Stimulated activated CD4-positive, alpha-beta T cell treated with anti-CD3 and anti-CD28 coated beads, TNF-alpha, amount 100 ng/mL, for 24 hours (primary cell): ENCODE measurements at places on chromosomes 13 and 19.
A peak's percentile ranks its signal among the peaks of the same experiment; 100 is the strongest.

DNA sequence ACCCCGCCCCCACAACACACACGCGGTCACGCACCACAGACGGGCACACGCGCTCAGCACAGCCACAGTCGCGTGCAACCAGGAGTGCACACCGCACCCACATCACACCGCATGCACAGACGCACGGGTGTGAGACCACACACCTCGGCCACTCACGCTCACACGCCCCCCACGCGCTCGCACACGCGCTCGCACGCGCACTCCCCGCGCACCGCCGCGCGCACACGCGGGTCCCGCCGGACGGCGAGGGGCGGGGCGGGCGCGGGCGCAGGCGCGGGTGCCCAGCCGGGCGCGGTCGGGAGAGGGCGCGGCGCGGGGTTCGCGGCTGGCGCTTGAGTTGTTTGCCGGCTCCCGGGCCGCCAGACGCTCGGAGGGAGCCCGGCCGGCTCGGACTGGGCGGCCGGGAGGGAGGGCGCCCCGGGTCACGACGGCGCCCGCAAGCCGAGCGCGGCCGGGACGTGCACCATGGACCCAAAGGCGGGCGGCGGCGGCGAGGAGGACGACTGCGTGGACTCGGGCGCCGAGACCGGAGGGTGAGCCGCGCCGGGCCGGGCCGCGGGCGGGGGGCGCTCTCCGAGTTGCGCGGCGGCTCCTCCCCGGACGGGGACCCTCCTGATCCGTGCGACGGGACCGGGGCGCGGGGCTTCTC is at the start of gene FAM124A:
Gene FAM124A (plus strand): TSS at position 362 of the 649 bp plus-strand sequence. CDS start 104 bp downstream, at position 466.
- DNase-seq: peak; percentile 15

DNA sequence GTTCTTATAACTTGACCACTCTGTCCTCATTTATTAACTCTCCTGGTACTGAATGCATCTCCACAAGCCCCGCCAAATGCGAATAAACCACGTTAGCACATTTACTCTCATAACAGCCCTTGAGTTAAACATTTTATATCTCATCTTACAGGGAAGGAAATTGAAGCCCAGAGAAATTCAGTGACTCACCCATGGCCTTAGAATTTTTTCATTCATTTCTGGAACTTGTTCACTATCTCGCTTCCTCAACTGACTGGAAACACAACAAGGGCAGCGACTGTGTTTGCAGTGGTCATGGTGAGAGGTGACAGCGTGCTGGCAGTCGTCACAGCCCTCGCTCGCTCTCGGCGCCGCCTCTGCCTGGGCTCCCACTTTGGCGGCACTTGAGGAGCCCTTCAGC is 39.5 kb downstream of the SERP2 start:
- DNase-seq: no peak

DNA sequence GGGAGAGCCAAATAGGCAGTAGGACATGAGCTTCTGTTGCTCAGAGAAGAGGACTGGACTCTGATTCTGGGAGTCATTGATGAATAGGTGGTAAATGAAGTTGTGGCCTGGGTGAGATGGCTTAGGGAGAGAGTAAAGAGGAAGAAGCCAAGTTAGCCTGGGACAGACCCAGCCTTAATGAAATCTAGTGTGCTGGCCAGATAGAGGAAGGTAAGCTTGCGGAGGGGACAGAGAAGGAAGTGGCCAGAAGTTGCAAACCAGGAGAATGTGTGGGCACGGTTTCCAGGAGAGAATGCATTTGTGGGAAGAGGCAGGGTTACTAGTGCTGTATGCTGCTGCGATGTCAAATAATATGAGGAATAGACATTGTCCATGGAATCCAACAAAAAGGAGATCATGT is 83.3 kb upstream of the OLFM4 start:
- DNase-seq: no peak

DNA sequence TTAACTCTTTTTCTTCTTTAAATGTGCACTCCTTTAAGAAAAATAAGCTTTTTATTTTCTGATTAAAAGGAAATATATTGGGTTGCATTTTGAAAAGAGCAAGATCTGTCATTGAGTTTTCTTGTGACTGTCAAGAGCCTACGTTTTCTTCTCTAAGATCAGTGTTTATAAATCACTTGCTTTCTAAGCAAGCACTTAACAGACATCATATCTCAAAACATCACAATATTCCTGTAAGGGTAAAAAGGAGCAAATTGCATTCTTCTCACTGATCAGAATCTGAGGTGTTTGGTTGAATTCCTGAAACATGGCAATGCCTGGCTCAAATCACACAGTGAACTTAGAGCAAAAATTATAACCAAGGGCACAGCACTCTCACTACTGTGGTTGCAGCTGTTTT is 231.3 kb downstream of the PCDH17 start:
- DNase-seq: no peak

- DNase-seq: no peak
Measured at GRCh38 chr13:44125943-44126469, 246.3 kb downstream of the LACC1 start.

- DNase-seq: no peak
Measured at GRCh38 chr13:112885782-112886268, 83.2 kb upstream of the MCF2L start.

- no peak for DNase-seq
Measured at GRCh38 chr13:52345048-52345447, 60.9 kb downstream of the THSD1 start.

GRCh38 chr13:99422586-99423220 is 78.6 kb upstream of the TM9SF2 start:
- DNase-seq: no peak

DNA sequence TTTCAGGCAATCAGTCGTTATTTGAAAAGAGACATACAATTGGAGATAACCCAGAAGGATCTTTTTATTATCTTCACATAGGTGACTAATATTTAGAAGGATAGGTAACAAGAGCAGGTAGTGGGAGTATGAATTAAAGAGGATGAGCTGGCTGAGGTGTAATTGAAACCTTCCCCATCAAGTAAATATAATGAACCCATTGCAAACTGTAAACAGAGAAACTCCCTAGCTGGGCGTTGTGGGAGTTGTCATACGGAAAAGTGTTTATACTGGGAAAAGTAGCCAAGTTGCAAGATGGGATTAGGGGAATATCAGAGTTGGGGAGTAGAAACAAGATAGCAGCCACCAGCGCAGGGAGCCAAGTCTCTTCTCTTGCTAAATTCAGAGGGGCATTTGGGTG is 448.4 kb downstream of the COG6 start:
- no peak for DNase-seq

DNA sequence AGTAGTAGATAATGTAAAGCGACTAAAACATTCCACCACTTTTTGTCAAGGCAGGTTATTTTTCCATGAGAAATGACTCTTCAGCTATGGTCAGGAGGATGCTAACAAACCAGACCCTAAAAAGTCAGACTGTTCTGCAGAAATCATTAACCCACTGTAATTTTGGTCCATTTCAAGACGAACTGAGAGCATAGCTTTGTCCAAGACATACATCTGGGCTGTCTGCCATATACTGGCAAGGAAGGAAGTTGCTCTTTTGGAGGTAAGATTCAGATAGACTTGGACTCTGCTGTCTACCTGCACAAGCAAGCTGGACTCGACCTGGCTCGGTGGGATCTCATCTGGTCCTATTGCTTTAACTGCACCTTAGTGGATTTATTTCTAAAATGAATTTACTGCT is 207.8 kb downstream of the POSTN start:
- no peak for DNase-seq

DNA sequence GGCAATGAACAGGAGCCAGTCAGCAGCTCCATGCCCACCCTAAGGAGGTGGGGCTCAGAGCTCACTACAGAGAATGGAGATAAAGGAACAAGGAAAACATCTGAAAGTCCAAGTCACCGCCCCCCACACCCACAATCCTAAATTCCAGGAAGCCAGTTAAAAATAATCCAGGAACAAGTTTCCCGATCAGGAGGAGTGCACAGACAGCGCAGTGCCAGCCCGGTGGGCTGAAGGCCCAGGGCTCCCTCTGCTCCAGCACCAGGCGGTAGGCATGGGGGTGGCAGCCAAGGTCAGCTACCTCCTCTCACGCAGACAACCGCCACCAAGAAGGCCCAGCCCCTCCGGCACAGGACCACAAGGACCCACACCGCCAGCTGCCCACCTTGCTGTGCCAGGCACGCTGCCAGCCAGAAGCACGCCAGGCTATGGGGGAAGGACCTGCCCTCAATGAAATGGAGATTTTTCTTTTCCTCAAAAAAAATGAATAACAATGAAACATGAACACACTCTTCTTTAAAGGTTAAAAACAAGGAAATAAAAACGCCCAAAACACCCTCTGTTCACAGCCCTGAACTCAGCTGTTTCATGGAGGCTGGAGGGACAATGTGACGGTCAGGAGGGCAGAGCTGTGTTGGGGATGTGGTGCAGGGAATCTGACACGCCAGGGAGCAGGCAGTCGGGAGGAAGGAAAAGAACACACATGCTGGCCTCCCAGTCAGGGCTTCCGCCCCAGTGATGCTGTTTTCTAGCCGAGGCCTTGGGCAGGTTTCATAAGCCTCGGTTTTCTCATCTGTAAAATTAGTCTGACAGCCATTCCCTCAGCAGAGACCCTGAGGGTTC is 11.0 kb downstream of the STK24 start:
- no peak for DNase-seq

DNA sequence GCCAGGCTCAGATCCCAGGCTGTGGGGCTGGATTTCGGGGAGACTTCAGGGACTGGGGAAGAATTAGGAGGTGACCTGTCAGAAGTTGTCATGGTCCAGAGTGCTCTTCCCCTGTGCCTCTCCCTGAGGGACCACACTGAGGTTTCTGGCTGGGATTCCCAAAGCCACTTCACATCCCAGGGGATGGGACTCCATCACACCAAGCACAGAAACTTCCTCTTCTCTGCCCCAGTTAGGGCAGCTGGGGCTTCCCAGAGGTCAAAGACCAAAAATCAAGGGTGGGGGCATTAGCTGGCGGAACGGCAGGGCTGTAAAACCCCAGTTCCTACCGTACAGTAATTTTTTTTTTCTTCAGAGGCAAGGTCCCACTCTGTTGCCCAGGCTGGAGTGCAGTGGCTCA is 7.4 kb downstream of the FCER2 start:
- no peak for DNase-seq

DNA sequence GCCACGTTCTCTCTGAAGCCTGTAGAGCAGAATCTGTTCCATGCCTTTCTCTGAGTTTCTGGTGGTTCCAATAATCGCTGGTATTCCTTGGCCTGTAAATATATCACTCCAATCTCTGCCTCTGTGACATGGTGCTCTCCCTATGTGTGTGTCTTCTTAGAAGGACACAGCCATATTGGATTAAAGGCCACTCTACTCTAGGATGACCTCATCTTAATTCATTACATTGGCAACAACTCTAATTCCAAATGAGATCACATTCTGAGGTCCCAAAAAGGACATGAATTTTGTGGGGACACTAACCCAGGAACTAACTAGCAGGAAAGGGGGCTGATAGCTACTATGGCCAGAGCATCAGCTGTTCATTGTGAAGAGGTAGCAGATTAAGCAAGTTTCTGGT is 110.7 kb downstream of the KLF12 start:
- no peak for DNase-seq

DNA sequence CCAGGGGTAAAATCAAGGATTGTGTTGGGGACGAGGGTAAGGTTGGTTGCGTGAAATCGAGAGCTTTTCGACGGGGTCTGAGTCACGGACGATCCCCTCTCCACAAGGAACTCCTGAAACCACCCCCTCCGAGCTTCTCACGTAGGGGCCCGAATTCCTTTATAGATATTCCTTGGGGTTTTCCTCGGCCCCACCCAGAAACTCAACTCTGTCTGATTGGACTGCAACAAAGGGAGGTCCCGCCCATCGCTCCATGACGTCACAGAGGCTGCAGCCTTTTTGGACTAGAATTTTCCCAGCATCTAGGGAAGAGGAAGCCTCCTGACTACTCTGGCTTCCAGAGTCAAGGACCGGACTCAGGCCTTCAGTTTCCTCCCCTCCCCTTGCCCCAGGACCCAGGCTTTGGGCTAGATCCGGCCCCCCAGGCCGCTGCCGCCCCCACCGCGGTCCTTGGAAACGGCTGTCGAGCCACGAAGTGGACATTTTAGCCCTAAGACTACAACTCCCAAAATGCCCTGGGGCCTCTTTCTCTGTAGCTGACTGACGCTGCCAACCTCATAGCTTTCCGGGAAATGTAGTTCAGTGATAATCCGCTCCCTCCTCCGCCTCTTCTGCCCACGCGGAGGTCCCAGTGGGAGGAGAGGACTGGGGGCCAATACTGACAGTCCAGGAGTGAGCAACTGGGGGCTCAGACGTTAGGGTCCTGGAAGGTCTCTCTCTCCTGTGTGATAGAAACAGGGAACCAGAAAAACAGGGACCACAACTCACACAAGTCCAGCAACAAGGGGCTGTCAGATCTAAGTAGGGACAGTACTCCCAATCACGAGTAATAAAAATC is at the start of gene IZUMO1:
Gene IZUMO1 (minus strand): TSS at position 172 of the 838 bp plus-strand sequence. CDS start 1,050 bp downstream, outside the sequence.
- DNase-seq: no peak

GRCh38 chr13:113933901-113934300 is 40.0 kb downstream of the C13orf46 start:
- no peak for DNase-seq

DNA sequence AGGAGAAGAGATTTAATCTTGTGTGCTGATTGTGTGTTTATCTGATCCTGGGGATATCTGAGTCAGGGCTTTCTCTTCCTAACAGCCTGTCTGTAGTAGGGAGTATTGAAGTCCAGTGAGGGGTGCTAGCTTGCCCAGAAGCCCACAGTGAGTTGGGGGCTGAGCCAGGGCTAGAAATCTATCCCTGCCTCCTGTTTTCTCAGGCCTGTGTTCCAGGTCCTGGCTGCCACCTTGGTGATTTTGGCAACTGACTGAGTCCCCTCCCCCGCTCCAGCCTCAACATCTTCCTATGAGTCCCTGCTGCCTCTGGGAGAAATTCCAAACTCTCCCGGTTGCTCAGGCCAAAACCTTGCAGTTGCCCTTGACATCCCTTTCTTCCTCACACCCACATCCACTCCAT is 7.7 kb upstream of the NOVA2 start:
- DNase-seq: no peak

DNA sequence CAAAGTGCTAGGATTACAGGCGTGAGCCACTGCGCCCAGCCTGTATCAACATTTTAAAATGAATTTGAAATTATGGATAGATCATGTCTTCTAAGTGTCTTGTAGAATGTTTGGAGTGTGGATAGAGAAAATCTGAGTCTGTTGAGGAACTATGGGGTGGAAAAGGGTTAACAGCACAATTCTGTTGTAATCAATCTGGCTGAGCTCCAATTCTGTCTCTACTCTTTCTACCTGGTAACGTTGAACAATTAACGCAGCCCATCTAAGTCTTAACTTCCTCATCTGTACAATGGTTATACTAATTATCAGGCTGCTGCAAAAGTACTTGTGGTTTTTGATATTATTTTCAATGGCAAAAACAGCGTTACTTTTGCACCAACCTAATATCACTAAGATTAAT is 4.1 kb downstream of the FPR2 start:
- no peak for DNase-seq

DNA sequence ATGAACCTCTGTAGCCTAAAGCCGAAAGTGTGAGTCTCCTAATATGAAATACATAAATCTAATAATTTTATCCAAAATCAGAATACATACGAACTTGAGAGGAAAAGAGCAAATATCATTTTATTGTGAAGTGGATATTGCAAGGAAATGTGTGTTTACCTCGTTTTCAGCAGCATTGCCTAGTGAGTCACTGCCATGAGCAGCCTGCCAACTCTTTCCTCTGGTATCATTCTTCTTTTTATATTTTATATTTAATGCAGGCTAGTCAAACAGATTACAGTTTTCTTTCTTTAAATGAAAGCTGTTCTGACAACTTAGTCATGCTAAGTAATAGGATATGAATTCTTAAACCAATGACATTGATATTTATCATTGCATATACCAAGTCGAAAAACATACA is 44.2 kb downstream of the EDNRB start:
- DNase-seq: no peak

- DNase-seq: no peak
Measured at GRCh38 chr13:93375491-93375890, 148.9 kb downstream of the GPC6 start.
